ENCODE measurements at places on chromosomes 7 and 10.

GRCh38 chr7:636396-636795 is 90.1 kb upstream of the DNAAF5 start:
- DNase-seq: peak; percentile 61

GRCh38 chr7:41579961-41580935 is 122.6 kb downstream of the INHBA start:
- no peak for DNase-seq

DNA sequence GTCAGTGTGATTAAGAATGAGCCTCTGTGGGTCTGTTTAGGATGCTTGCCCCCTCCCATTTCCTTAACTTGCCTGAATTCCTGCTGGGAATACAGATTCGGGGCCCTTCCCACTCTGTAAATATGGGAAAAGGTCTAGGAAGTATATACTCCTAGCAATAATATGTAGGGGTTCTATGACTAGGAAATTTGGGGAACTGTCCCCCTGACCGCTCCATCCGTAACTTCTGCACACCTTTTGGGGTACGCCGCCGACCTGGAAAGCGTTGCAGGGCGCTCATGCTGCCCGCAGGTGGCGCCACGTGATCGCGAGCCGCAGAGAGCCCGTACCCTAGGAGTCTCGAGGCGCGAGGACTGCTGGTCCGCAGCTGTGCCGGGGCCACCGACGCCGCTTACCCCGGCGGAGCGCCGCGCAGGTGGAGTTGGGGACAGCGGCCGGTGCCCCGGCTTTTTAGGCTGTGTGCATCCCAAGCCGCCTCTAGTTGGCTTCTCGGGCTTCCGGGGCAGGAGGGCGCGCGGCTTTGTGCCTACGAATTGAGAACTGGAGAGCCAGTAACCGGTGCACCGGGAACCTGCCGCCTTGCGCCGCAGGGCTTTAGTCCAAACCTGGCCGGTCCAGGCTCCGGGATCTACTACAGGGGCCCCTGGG is 656 bp upstream of the CNNM2 start:
- peak; percentile 84 for DNase-seq

GRCh38 chr10:25743832-25744231 is 190.2 kb upstream of the MYO3A start:
- no peak for DNase-seq

DNA sequence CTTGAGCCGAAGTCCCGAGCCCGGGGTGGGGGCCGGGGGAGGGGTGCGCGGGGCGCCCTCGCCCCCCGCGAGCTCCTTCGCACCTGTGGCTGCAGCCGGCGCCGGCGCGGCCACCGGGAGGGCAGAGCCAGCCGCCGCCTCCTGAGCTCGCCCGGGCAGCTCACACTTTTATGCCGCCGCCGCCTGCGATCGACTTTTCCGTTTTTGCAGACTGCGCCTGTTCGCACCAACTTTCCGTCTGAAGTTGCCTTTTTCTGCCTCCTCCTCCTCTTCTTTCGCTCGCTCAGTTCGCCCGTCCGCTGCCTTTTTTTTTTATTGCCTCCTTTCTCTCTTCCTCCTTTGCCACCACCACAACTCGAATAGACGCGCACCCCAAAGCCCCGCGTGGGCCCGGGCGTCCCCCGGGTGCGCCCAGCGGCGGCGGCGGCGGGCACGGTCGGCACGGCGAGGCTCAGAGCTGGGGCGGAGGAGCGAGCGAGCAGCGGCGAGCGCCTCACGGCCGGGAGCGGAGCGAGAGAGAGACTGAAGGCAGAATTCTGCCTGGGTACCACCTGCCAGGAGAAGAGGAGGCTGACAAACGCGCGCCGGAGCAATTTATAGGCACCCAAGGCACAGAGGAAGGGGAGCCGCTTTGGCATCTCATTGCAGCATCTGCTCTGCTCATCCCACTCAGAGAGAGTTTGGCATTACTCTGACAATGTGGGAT is at the start of gene C1QL3:
Gene C1QL3 (minus strand): TSS at position 569 of the 706 bp plus-strand sequence. CDS start 814 bp downstream, outside the sequence.
- DNase-seq: peak; percentile 4

DNA sequence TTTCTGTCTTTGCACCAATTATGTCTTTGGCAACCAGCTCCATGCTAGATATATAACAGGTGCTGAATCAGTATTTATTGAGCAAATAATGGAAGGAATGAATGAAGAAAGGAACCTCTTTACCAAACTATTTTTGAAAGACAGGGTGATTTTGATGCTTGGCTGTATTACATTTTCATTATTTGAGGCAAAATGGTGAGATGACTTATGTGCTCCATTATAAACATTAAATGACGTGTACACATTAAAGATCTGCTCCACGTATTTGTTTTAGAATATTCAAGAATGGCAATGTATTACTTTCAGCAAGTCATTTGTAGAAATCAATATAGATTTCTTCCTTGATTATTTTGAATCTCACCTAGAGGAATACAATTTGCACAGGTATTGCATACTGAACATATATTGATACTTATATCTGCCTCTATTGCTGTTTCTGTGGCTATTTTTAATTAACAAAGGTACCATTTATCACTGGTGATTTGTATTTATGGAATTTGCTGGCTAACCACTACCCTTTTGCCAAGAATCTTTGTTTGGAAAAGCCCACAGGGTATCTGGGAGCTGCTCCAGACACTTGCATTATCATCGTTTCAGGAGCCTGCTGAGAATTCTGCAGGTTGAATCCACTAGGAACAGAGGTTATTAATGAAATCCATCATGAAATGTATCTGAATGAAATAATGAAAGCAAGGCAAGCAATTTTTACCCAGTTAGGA is 92.2 kb downstream of the SEMA3C start:
- no peak for DNase-seq

GRCh38 chr10:91700788-91701444 is 68.0 kb upstream of the PPP1R3C start:
- DNase-seq: no peak

DNA sequence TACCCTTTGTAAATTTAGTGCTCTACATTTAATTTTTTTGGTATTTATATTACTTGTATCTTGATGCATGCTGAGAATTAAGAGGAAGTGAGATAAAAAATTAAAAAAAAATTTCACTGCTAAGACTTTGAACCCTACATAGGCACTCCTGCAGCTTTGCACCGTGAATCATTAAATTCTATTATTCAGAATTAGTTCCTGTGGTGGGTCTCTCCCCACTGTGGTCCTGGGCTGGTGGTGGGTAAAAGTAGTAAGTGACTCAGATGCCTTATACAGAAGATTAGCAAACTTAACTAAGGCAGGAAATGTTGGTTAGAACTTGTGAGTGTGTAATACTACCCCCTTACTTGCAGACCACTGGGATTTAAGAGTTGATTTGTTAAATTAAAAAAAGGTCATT is 72.6 kb downstream of the AP3M1 start:
- no peak for DNase-seq

DNA sequence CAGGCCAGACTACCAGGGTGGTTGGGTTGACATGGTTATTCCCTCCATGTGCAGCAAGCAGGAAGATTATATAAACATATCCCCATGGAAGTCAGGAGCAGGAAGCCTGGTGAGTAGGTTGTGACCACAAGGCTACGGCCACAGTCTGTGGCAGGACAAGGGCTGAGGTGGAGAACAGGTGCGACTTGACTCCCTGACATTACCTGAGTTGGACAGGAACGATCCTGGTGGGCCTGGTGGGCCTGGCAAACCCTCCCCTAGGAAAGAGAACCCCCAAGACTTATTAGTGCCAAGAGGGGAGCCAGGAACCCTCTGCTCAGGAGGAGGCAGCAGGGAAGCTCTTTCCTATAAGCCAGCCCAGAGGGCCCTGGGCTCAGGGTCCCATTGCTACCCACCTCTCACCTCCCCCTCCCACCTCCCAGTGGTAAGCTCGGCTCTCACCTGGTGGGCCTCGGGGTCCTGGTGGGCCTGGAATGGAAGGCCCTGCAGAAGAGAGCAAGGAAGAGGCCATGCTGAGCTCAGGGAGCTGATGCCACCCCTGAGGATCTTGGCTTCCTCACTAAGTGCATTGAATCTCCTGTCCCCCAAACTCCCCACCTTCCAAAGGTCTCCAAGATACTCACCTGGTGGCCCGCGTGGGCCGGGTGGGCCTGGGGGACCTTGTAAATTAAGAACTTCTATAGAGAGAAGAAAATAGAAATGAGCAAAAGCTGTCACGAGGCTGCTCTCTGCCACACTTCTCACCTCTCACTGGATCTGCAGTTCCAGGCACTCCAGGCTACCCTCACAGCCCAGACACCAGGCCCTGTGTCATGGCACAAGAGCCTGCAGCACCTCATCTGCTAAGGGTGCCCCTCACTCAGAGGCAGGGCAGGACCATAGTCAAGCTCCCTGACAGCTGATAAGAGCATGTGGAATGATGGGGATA is 44.6 kb downstream of the COL17A1 start:
- DNase-seq: no peak

Data from CD4-positive, alpha-beta T cell treated with Interleukin-1 beta for 1 hour (primary cell).